Smooth muscle cell of the brain vasculature (primary cell): ENCODE measurements at places on chromosomes 3 and 15.

DNA sequence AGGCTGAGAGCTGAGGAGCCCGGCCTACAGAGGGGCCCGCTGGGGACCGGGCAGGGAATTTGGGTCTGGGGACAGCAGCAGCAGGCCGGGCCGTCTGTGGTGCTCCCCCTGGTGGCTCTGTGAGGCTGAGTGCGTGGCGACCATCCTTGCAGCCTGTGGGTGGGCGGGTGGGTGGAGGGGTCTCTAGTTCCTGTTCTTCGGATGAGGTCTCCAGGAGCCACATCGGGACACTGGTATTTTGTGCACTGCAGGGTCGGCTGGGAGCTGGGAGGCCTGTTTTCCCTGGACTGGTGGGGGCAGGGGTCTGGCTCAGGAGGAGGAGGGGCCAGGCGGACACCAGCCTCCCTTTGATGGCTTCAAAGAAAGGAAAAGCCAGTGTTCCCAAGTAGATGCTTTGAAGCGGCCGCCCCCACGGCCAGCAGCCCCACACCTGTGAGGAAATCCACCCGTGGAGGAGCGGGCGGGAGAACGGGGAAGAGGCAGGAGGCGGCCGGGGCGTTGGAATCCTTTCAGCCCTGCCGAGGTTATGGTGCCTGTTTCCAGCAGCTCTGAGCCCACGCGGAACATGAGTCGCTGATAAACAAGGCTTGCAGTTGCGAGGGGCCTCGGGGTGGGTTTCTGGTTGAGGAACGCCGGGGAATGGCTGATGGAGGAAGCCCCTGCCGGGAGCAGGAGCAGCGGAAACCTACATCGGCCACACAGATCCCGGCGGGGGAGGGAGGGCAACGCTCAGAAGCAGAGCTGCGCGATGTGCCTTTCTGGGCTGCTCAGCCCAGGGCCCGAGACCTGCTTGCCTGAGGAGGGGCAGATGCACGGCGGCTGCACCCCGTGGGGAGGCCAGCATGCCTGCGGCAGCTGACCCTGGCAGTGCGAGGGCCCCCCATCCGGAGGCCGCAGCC, 154.3 kb downstream of the NSMCE3 start:
- DNase-seq: no peak

- DNase-seq: no peak
Measured at GRCh38 chr3:87191175-87191574, 35.9 kb upstream of the CHMP2B start.

- no peak for DNase-seq
Measured at GRCh38 chr3:11529281-11529680, 114.4 kb downstream of the VGLL4 start.

DNA sequence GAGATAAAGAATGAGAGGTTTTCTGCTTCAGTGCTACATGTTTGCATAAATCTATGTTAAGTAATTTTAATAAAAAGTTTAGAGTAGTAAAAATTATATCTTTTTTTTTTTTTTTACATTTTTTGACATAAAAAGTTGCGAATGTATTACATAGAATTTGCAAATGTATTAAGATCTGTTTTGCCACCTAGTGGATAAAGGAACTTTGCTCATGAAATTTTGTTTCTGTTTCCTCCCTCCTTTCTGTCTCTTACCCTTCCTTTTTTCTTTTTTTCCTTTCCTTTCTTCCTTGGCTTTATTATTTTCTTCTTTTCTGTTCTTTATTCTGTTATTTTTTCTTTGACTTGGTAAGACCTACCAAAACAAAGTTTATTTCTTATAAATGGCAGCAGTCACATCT, 58.5 kb upstream of the UTS2B start:
- DNase-seq: no peak

DNA sequence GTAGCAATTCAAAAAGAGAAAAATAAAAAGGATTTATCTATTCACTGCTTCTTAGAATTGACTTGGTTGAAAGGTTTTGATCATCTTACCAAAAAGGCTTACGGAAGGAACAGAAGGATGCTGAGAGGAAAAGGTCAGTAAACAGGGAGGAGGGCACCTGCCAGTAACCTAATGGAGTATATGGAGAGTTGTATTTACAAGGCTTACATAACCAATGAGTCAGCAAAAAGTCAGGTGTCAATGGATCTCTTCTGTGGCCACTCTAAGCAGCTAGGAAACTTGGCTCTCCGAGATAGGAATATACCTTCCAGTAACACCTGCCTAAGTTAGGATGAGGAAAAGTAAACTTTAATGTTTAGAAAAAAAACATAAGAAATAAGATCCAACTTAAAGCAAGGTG, 80.5 kb upstream of the PLXND1 start:
- no peak for DNase-seq

- DNase-seq: no peak
Measured at GRCh38 chr3:187063286-187064121, 75.8 kb downstream of the RPL39L start.

- peak; percentile 88 for DNase-seq
Measured at GRCh38 chr15:64460206-64460723, at the start of gene ZNF609. Gene ZNF609 (plus strand): TSS chr15:64460578. CDS start chr15:64499420, 38,842 bp downstream.

GRCh38 chr3:42581400-42581708, 413 bp downstream of the SEC22C start:
- no peak for DNase-seq

GRCh38 chr3:111080413-111080812, 8.8 kb downstream of the NECTIN3 start:
- DNase-seq: no peak

DNA sequence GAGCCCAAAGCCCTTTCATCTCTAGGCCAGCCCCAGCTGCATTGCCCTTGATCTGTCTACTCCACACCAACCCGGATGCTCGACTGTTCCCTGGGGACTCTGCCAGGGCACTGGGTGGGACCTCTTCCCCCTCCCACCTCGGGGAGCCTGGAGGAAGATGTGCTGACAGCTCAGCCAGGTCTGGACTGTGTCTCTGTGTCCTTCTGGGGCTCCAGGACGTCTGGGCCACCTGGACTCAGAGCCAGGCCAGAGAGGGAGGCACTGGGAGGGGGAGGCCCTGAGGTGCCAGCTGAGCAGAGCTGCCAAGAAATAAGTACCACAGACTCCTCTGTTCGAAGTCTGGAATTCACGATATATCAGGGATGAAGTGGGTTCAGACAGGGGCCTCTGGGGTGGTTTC, 5.8 kb upstream of the HCN4 start:
- no peak for DNase-seq

GRCh38 chr15:100588638-100589242, 13.2 kb downstream of the LINS1 start:
- DNase-seq: no peak

DNA sequence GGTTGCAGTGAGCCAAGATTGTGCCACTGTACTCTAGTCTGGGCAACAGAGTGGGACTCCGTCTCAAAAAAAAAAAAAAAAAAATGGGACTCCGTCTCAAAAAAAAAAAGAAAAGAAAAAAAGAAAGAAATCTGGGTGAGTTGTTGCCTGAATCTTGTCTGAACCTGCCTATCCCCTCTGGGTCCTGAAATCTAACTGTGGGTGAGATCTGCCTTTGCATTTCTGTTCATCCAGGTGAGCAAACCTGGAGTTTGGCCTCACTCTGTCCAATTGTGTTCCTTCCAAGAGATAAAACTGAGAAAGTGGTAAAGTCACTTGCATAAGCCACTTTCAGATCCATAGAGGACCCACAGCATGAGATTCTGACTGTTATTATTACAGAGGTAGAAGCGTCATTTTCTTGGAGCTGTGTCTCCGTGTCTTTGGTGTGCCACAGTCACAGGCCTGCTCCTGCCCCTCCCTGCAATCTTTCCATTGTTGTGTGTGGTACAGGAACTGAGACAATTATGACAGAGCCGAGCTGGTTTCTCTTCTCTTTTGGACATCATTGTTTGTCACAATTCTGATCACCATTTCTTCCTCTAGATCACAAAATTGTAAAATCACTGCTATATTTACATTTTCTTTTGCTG, 235.9 kb downstream of the LPP start:
- DNase-seq: no peak

- DNase-seq: no peak
Measured at GRCh38 chr15:56168394-56168793, 75.3 kb downstream of the RFX7 start.

DNA sequence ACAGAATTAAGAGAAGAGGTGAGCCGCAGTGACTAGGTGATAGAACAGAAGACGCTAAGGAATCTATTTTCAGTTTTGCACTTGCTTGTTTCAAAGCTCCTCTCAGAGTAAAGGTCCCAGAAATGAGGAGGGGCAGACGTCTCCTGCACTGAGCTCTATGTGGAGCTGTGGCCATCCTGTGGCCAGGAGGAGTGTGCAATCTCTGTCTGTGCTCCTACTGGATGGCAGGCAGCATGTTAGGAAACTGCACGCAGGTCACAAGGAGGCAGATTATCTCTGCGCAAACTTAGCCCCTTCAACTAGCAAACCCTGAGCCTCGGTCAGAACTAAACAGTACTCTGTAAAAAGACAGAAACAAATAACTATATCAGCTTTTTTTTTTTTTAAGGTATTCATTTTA, 31.1 kb upstream of the PPIB start:
- no peak for DNase-seq

- no peak for DNase-seq
Measured at GRCh38 chr3:25558121-25558520, 106.6 kb downstream of the TOP2B start.

- no peak for DNase-seq
Measured at GRCh38 chr15:63246691-63247469, 30.5 kb upstream of the APH1B start.

DNA sequence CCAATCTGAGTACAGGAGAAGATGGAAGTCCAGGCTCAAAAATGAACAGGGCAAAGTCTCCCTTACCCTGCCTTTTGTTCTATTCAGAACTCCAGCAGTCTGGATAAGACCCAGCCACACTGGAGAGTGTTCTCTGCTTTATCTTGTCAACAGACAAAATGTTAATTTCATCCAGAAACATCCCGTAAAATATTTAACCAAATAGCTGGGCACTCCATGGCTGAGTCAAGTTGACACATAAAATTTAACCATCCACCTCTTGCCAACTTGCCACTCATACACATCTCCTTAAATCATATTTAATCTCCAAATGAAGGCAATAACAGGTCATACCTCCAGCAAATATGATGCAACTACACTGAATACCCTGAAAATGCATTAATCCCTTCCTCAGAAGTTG, 33.6 kb downstream of the MKRN3 start:
- no peak for DNase-seq

GRCh38 chr15:42621386-42621785, 46.0 kb downstream of the STARD9 start:
- DNase-seq: no peak

- no peak for DNase-seq
Measured at GRCh38 chr3:126925411-126926171, 57.3 kb upstream of the PLXNA1 start.

DNA sequence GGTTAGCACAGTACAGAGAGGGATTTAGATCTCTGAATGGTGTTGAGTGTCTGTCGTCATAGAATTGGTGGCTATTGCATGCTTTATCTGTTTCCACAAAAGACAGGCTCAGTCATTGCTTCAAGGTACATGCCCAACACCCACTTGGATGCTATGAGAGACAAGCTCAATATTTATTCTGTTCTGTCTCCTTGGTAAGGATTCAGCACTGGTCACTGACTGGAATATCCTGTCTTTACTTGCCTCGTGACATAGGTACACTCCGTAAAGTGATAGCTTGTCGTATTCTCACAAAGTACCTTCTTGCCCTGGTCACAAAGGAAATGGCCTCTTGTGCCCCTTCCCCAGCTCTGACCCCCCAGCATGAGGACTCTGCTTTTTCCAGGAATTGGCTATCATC, 72.8 kb upstream of the CTNNB1 start:
- no peak for DNase-seq

DNA sequence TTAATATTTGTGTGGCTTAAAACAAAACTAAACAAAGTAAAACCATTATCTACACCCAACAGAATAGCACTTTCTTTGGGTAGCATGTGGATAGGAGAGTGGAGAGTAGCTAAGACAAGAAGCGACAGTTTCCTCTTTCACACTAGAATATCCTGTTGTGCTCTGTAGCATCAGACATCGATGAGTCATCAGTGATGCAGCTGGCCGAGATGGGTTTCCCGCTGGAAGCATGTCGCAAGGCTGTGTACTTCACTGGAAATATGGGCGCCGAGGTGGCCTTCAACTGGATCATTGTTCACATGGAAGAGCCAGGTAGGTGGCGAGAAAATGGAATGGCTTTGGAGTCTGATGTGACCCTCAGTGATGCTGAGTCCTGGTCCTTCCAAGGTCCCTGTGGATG, 108.1 kb downstream of the USP13 start:
- DNase-seq: peak; percentile 52

DNA sequence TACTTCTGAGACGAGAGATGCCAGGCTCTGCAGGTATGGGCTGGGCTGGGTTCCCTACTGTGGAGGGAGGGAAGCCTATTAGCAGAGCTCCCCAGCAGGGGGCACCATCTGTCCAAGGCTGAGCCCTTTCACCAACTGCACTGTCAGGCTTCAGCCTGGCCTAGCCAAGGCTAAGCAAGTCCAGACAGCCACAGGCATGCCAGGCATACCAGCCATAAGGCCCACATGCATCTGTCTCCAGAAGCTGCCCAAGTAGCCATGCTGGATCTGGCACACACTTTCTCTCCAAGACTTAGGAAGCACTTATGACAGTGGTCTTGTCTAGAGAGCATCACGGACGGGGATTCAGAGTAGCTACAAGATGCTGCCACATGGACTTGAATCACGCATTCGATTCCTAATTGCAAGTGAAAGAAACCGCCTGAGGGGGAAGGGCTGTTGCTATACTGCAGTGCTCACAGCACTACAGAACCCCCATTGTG, 28.3 kb downstream of the RUVBL1 start:
- peak; percentile 58 for DNase-seq

GRCh38 chr3:125990253-125990970, 21.4 kb downstream of the ROPN1B start:
- peak; percentile 28 for DNase-seq

- no peak for DNase-seq
Measured at GRCh38 chr3:136311968-136312367, 61.8 kb downstream of the PCCB start.

DNA sequence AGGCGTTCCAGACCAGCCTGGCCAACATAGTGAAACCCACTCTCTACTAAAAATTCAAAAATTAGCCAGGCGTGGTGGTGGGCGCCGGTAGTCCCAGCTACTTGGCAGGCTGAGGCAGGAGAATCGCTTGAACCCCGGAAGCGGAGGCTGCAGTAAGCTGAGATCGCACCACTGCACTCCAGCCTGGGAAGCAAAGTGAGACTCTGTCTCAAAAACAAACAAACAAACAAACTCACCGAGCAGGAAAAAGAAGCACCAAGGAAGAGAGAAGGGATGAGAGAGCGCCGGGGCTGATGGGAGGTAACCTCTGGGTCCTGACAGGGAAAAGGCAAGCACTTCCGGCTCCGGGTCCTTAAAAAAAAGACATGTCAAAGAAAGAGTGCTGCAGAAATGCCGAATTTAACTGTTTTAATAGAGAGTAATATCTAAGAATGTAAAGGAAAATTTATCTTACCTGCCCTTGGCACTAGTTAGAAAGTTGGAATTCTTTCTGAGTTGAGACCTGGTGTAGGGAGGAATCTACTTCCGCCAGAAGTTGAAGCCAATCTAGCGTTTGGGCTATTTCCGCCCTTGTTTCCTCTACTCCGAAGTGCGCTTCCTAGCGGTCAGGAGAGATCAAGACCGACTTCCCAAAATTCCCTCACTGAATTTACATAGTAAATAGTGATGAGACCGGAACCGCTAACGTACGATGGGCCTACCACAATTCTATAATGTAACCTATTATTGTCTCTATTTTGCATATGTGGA, 29.1 kb downstream of the EFCAB12 start:
- peak; percentile 91 for DNase-seq
